ENCODE measurements at places on chromosomes 3 and 15. TPM values are rescaled to one million over a fixed set of nuclear protein-coding genes. Genes with fewer than 3 reads are reported as not detected.

Gene OXTR
- total RNA-seq = 0.06 TPM

Gene CXCR6
- 0.96 TPM for total RNA-seq

DNA sequence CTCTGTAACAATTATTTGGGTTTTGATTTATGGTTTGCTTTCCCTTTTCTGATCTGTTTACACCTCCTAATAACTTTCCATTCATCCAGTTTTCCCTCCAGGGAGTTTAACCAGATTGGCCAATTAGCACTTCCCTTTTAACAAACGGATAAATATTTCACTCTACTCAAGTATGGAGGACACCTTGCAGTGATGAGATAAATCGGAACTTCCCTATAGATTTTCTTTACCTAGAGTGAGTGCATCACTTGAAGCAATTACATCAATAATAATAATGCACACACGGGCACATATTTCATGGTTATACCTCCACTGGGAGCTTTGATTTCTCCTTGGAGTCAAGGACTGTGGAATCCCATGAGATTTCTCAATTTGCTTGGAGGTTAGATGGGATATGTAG, 239.1 kb upstream of the CFAP20DC start:
- DNase-seq = no peak

- no peak for DNase-seq
These were observed 949 bp upstream of the MITF start for GRCh38 chr3:69738315-69738714.

GRCh38 chr3:23395115-23395514, 192.0 kb downstream of the UBE2E2 start:
- no peak for DNase-seq

- no peak for DNase-seq
These were observed 96.6 kb upstream of the ANKRD28 start for GRCh38 chr3:15894382-15894781.

DNA sequence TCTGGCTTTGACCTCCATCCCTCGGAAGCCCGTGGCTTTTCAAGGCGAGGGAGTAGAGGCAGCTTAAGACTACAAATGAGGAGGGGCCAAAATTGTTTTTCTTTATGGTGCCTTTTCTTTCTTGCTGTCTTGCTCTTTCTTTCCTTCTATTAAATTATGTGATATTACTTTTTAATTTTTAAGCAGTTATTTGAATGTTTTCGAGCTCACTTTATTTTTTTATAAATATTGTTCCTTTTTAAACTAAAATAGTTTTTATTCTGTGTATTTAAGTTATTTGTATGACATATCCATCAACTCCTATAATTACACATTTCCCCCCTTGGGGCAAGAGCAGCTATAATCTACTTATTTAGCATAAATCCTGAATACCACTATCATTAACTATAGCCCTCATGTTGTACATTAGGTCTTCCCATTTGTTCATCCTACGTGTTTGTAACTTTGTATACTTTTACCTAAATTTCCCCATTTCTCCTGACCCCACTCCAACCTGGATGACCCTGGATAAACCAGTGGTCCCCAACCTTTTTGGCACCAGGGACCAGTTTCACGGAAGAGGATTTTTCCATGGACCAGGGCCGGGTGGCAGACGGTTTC, 622 bp upstream of the PLSCR1 start:
- DNase-seq = no peak

GRCh38 chr3:175308097-175308496, 449.0 kb downstream of the NAALADL2 start:
- no peak for DNase-seq

DNA sequence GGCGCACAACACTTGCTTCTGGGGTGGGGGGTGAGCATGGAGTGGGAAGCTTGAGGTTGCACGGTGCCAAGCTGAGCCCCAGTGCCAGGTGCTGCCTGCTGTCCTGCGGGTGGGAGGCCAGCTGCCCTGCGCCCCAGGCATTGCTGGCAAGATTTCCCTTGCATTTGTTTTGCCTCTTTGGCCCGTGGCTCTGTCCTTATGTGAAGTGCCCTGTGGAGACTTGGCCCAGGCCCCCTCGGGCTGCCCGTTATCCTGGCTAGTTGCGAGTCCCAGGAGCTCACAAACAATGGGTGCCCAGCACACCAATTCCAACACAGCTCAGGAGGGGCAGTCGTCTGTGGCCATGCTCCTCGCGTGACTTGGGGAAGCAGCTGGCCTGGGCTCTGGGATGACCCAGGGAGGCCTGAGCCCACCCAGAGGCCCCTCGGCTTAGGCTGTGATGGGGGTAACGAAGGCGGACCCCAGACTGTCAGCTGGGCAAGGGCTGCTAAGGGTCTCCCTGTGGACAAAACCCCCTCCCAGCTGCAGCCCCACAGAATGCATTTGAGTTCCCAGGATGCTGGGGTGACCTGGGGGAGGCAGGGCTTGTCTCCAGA, 5.9 kb downstream of the C3orf22 start:
- DNase-seq = peak; percentile 88

- DNase-seq = no peak
These were observed 368.7 kb upstream of the PROK2 start for GRCh38 chr3:72153477-72154314.

- no peak for DNase-seq
These were observed 805.4 kb upstream of the ALCAM start for GRCh38 chr3:104561324-104561723.

Data from mesenteric fat pad (tissue), 1 donor.